ENCODE measurements at places on chromosomes 1 and 21. TPM values are rescaled to one million over a fixed set of nuclear protein-coding genes. Genes with fewer than 3 reads are reported as not detected.

DNA sequence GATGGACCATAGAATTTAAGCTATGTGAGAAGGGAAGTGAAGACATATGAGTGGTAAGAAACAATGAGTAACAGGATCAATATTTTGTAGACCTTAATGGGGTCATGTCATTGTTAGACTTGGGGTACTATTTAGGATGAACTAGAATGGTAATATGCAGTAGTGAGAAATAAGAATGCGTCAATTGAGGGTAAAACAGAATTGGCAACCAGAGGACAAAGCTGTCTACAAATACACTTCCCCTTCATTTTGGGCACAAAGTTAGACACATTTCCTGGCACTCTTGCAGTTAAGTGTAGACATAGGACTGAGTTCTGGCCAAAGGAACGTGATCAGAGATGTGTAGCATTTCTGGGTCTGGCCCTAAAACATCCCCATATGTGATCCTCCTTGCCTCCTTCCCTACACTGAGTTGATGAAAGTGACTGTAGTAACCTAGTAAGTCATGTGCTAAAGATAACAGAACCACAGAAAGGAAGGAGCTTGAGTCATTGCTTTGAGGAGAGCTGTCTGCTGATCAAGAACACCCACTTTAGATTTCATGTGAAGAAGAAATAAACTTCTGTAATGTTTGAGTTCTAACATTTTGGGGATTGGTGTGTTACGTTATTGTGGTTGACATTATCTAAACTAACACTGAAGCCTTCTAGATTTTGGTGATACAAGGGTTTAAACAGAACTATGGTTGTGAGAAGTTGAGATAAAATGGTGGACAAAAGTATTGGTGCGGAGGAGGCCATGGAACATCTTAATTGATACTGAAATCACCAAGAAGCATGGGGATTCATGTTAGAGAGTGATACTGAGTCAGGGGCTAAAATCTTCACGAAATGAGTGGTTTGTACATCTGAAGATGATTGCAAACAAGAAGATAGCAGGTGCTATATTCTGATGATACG is 41.7 kb downstream of the CD55 start:
- H3K27ac ChIP-seq, result no peak overlapping the region
- no peaks in the 10 kb centered on the region for H3K27me3 ChIP-seq
- H3K4me3 ChIP-seq, result no peak overlapping the region
- peaks cover 18% of the 10 kb centered on the region for H3K36me3 ChIP-seq
- H3K4me1 ChIP-seq, result no peaks in the 10 kb centered on the region

GRCh38 chr1:56135864-56136147 is 443.6 kb downstream of the PLPP3 start:
- no peak overlapping the region for H3K27ac ChIP-seq
- no peak overlapping the region for H3K4me3 ChIP-seq
- DNase-seq, result no peak
- H3K36me3 ChIP-seq, result no peaks in the 10 kb centered on the region

DNA sequence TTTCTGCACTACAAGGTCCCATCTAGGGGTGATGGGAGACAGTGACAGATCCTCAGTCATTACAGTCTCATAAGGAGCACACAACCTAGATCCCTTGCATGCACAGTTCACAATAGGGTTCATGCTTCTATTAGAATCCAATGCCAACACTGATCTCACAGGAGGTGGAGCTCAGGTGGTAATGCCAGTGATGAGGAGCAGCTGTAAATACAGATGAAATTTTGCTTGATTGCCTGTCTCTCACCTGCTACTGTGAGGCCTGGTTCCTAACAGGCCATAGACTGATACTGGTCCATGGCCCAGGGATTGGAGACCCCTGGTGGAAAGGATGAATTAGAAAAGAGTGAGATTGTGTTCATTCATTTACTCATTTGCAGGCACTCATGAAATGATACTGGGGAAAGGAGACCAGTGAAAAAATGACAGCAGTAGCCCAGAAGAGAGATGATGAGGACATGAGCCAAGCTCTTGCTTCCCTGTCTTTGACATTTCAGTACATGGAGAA is 251.6 kb upstream of the DUSP10 start:
- H3K27me3 ChIP-seq, result no peaks in the 10 kb centered on the region
- no peaks in the 10 kb centered on the region for H3K36me3 ChIP-seq
- H3K4me3 ChIP-seq, result no peak overlapping the region
- H3K27ac ChIP-seq, result no peak overlapping the region

DNA sequence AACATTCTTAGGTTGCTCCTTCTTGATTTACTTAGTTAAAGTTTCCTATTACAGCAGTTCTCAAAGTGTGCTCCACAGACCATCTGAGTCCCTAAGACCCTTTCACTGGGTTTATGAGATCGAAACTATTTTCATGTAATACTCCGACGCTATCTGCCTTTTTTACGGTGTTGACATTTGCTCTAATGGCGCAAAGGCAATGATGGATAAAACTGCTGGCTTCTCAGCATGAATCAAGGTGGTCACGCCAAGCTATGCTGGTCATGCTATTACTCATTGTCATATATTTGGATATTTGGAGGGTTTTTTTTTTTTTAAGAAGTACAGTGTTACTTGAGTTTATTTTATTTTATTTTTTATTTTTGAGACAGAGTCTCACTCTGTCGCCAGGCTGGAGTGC is 235.1 kb downstream of the KIF26B start:
- no peaks in the 10 kb centered on the region for H3K27me3 ChIP-seq
- no peak for DNase-seq
- H3K36me3 ChIP-seq, result no peaks in the 10 kb centered on the region
- no peaks in the 10 kb centered on the region for H3K4me1 ChIP-seq

DNA sequence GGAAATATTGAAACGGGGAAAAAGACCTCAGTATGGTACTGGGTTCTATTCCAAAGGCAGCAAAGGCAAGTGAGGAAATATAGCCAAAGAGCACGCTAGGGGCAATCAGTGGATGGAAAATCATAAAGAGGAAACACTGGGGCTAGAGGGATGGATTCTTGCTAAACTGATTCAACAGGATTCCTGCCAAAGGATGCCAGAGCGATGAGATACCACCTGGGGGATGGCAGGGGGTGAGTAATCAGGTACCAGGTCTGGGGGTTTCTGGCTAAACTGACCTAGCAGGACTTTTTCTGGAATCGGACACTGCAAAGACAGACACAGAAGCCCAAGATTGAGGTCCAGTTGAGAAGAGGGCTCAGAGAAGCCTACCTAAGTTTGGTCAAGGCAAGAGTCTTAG is 6.7 kb downstream of the CHI3L2 start:
- peaks cover 11% of the 10 kb centered on the region for H3K4me1 ChIP-seq
- no peak overlapping the region for H3K4me3 ChIP-seq

DNA sequence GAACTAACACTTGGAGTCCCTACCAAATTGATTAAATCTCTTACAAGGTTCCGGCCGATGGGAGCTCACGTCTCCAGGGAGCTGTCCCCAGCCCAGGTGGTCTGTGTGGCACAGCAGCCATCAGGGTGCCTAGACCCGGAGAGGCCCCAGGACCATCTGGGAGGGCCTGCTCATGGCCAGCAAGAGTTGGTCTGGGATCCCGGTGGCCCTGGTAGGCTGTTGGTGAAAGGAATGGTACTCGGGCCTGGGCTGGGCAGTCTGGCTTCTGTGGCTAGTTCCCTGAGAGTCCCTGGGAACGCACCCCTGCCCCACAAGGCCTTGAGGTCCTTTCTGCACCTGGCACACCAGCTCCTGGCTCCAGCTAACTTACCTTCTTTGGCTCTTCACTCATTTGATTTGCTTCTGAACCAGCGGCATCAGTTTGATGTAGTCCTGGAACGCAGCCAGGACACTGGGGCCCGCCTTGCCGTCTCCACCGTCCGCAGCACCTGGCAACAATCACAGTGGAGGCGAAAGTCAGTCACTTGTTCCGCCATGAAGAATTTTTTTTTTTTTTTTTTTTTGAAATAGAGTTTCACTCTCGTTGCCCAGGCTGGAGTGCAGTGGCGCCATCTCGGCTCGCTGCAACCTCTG is 62.5 kb downstream of the SCCPDH start:
- H3K4me3 ChIP-seq, result no peak overlapping the region
- DNase-seq, result no peak
- H3K27ac ChIP-seq, result no peak overlapping the region
- no peaks in the 10 kb centered on the region for H3K36me3 ChIP-seq
- H3K4me1 ChIP-seq, result peaks cover 23% of the 10 kb centered on the region

DNA sequence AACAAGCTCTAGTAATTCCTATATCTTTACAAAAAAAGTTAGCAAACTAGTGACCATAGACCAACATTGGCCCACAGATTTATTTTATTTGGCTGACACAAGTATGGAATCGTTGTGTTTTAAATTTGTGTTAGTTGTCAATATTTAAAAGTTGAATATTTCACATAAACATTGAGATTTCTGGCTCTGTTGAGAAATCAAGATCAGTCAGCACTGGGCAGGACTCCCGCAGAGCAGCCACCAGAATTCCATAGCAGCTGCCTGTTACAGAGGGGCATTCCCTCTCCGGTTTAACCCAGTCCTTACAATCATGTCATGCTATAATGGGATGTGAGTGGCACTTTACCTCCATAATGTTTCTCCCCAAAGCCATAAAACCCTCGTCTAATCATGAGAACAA is 79.2 kb upstream of the NRIP1 start:
- H3K27me3 ChIP-seq, result no peaks in the 10 kb centered on the region
- H3K4me3 ChIP-seq, result no peak overlapping the region
- H3K36me3 ChIP-seq, result no peaks in the 10 kb centered on the region
- no peak overlapping the region for H3K27ac ChIP-seq
- no peaks in the 10 kb centered on the region for H3K4me1 ChIP-seq

The TMIGD3 gene
- not detected for total RNA-seq

The GPR3 gene
- 0.87 TPM for total RNA-seq

The ERG gene
- 0.58 TPM for total RNA-seq

The FAM72B gene
- total RNA-seq, result 0.40 TPM

The TMPRSS3 gene
- not detected for total RNA-seq
